ENCODE measurements at places on chromosomes 3 and 15.
A peak's percentile ranks its signal among the peaks of the same experiment; 100 is the strongest.

- no peak for DNase-seq
Measured at GRCh38 chr3:18580268-18580667, 155.1 kb upstream of the SATB1 start.

- no peak for DNase-seq
Measured at GRCh38 chr3:171314341-171314740, 145.9 kb downstream of the TNIK start.

DNA sequence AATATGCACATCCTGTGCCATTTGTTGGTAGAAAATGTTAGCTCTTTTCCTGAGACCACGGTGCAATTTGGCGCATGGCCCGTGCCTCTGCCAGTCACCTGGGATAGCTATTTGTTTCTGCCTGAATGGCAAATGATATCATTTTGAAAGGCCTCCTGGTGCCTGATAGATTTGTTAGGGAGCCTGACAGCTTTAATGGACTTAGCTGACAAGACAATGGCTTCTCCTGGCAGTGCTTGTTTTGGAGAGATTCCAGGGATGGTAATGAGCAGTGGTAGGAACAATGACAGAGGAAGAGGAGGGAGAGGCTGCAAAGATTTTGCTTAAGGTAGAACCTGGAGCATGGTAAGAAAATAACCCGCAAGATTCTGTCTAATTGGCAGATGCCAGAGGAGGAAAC lies 268.5 kb downstream of the CLSTN2 start:
- DNase-seq: no peak

DNA sequence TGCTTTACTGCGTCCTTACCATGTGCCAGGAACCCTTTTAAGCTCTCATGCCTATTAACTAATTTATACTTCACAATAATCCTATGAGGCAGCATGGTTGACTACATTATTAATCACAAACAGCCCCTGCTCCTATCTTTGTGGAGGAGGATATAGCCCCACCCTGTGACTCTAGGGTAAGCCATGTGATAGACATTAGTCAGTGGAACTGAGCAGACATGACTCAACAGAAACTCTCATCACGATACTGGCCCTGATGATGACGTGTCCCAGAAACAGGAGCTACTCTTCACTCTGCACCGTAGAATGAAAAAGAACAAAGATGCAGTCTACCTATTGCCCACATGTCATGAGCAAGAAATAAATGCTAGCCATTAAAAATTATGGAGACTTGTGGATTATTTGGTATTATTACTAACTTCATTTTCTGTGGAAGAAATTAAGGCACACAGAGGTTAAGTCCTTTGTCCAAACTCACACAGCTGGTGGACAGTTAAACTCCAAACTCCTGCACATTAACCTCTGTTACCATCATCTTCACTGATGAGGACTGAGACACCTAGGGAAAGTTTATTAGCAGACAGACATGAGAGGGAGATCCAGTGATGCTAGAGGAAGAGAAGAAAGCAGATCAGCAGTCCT lies 51.2 kb downstream of the CFAP20DC start:
- DNase-seq: peak; percentile 94

GRCh38 chr15:64562003-64562640 lies 101.7 kb downstream of the ZNF609 start:
- DNase-seq: no peak

GRCh38 chr3:24589513-24589851 lies 94.8 kb upstream of the THRB start:
- no peak for DNase-seq

All from fibroblast of skin of right quadriceps (primary cell).